Motor neuron (in vitro differentiated cells): ENCODE measurements at places on chromosomes 2 and 18.

GRCh38 chr2:17934721-17935120, 56.3 kb downstream of the KCNS3 start:
- no peak for ATAC-seq

- peak; percentile 24 for ATAC-seq
These were observed 21.7 kb upstream of the APCDD1 start for GRCh38 chr18:10432781-10433180.

GRCh38 chr18:8912348-8913326, 189.9 kb upstream of the NDUFV2 start:
- ATAC-seq, result peak; percentile 78

DNA sequence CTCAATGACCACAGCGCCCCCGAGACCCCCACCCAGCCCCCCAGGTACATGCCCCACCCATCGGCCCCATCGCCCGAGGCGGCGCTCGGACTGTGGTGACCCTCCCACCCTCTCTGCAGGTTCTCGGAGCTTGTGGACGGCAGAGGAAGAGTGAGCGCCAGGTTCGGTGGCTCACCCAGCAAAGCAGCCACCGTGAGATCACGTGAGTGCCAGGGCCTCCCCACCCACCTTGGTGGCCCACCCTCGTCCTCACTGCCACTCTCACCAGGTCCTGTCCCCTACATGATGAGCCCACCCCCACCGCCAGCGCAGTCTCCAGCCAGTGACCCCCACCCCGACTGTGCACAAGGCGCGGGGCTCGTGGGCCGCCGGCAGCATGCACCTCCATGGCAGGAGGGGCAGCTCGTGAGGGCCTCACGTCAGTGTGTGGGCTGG, 30.4 kb downstream of the MTERF4 start:
- no peak for ATAC-seq

DNA sequence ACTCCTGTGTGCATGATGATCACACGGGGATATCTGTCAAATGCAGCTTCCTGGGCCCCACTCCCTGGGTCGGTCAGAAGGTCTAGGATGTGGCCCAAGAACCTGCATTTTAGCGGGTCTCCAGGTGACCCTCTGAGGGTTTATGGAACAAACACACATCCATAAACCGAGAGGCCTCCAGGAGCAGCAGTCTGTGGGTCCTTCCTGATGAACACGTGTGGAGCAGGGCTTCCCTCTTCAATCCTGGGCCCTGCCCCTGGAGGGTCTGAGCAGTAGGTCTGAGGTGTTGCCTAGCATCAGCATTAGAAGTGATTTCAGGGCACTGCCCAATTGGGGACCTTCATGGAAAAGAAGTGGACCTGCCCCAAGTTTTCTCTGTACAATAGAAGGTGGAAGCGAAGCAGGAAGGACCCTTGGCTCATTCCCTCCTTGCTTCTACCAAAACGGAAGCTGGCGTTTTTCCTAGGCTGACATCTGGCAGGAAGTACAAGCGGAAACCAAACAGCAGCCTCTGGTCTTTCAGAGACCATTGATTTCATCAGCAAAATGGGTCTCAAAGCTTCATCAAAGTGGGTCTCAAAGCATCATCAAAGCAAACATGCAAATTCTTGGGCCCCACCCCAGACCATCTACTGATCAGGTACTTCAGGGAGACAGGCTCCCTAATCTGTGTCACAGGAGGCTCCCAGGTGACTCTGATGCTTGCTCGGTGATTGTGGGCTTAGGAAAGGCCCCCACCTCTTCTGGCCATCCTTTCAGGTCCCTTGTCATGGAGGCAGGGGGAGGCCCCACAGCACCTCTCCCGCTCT, 30.7 kb downstream of the INO80C start:
- ATAC-seq, result no peak

GRCh38 chr2:226581661-226582060, 218.0 kb downstream of the IRS1 start:
- ATAC-seq, result no peak

DNA sequence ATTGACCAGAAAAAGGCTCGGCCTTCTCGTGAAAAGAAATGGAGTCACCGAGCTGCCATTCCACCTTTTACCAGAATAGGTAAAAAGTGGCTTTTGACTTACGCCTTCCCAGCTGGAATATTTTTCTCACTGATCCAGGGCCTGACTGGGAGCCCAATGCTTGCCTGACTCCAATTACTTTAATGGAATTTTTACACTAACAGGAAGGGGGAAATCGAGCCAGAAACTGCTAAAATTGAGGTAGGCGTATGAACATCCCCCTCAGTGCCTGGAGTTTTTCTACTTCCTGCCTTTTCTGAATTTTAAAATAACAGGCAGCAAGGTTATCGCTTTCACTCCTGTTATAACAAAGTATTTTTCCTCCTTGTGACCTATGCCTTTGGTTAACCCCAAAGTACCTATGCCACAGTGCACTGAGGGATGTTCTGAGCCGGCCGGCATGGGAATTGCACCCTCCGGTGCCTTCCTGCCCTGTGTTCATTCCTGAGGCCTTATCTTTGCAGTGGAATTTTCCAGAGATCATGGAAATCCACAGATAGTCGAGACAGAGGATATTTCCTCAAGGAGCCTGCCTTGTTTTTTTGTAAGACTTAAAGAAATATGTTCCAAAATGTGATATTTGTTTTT, 18.3 kb upstream of the RPL31 start:
- ATAC-seq, result no peak

DNA sequence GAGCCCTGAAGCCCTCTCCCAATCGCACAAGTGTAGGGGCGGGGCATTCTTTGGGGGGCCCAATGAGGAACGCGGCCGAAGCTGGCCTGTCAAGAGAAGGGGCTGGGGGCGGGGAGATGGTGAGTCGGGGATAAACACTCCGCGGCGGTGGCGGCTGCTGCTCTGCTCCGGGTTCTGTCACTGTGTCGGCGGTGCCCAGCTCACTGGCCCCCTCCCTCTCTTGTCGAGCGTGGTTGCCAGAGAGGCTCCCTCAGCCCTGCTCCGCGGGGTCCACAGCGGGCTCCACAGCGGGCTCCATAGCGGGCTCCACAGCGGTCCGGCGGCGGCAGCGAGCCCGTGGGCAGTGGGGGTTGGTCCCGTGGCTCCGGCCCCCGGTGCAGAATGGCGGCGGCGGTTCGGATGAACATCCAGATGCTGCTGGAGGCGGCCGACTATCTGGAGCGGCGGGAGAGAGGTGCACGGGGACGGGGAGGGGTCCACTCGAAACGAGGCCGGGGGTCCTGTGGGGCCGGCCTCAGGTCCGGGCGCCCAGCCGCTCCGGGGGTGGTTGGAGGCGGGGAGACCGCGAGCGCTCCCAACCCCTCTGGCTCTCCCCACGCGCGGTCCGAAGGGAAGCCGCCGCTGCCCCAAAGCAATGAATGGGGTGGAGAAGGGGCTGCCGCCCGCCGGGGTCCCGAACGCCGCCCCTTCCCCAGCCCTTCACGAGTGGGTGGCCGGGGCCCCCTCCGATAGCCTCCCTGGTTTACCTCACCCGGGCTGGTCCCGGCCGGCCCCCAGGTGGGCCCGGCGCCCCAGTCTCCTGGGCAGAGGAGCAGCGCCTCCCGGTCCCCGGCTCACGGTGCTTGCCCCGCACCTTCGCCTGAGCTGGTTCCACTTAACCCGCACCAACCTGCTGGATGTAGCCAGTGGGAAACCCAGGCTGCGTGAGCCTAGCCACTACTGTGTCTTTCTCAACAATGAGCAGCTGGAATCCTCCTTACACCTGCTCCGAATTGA, at the start of gene MXD1:
TSS of gene MXD1 (plus strand) at position 160 of the 996 bp plus-strand sequence. CDS start at position 382, 222 bp downstream.
- ATAC-seq, result peak; percentile 0

GRCh38 chr2:37271376-37272067, 40.1 kb downstream of the NDUFAF7 start:
- no peak for ATAC-seq

- no peak for ATAC-seq
These were observed 3.5 kb downstream of the DUSP11 start for GRCh38 chr2:73776381-73776780.

DNA sequence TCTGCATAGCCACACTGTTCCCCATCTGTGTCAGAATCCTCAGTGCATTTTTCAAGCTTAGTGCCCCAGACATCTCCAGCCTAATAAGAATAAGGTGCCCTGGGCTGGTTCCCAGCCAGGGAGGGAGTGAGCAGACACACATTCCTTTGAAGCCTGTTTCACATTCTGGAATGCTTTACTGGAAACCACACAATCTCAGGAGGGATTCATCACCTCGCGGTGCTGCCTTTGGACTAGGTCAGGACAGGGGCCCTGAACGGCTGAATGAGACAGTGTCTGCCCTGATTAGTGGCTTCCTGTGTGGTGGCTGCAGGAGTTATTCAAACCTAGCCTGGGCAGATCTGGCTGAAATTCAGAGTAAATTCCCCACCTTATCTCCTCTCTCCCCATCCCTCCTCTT, 108.0 kb upstream of the LDAH start:
- no peak for ATAC-seq

DNA sequence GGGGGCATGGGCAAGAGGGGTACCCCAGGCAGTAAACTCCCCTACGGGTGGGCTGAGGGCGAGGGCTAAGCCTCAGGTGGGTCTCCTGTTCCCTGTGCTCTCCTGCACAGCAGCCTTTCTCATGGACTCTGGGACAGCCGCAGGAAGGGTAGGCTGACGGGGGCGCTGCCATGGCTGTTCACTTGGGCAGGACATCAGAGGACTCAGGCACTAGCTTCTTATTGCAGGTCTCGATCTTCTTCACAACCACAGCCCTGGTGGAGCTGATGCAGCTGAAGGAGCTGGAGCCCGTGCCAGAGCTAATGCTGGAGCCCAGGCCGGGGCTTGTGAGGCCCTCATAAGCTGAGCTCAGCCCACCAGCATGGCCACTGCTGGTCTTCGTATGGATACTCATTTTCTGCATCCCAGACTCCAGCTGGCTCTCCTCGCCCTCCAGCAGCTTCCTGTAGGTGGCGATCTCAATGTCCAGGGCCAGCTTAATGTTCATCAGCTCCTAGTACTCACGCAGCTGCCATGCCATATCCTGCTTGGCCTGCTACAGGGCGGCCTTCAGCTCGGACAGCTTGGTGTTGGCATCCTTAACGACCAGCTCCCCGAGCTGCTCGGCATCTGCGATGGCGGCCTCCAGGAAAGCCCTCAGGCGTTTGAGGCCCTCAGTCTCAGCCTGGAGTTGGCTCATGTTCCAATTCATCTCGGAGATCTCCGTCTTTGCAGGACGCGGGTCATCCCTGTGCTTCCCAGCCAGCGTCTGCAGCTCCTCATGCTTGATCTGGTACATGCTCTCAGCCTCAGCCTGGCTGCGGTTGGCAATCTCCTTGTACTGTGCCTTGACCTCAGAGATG, 359.8 kb upstream of the SETBP1 start:
- no peak for ATAC-seq

DNA sequence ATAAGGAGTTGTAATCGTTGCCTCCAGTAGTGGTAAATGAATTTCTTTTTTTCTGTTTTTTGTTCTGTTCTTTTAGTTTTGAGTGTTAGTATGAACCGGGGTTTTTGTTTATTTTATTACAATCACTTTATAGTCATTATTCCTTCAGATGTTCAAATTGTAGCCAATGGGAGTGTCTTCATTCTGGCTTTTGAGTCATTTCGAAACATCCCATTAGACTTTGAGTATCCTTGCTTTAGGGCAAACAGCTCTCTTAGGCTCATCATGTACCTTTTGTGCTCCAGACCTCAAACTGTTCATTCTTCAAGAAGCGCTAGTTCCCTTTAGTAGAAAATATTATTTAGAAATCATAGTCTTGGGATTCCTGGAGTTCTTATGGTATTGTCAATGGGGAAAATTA, 54.2 kb upstream of the PAX3 start:
- ATAC-seq, result no peak

GRCh38 chr2:144459937-144460336, 60.0 kb downstream of the ZEB2 start:
- ATAC-seq, result no peak

- no peak for ATAC-seq
These were observed 30.5 kb downstream of the LRP1B start for GRCh38 chr2:142100139-142100873.

- no peak for ATAC-seq
These were observed 1.1 kb upstream of the CIDEA start for GRCh38 chr18:12253027-12253426.

DNA sequence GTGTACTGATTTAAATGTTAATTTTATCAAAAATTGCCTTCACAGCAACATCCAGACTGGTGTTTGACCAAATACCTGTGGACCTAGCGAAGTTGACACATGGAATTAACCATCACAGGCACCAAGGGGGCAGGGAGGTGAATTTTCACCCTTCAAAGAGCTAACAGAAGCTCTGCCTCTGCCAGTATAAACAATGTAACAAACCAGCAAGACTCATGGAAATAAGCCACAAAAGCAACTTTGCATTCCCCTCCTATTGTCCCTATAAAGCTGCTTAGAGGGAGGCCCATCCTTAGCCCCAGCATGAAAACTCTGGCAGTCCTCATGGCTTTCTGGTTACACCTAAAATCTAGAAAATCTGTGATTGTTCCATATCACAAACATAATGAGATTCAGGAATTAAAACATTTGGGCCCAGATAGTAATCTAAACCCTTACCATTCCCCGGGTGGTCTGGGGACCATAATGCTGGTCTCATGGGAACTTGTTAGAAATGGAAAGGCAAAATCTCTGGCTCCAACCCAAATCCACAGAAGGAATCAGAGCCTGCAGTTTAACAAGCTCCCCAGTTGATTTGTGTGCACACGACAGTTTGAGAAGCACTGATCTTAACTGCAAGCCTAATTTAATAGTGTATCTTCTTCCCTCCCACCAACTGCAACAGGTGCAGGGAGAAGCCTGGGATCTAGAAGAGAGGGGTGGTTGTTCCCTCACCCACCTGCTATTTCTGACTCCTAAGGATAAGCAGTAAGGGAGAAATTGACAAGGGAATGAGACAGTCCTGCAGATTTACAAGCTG, 23.1 kb downstream of the SERPINB11 start:
- no peak for ATAC-seq

GRCh38 chr2:165953306-165953654, 296 bp downstream of the TTC21B start:
- peak; percentile 66 for ATAC-seq

GRCh38 chr2:48984922-48985321, 169.4 kb downstream of the FSHR start:
- no peak for ATAC-seq

DNA sequence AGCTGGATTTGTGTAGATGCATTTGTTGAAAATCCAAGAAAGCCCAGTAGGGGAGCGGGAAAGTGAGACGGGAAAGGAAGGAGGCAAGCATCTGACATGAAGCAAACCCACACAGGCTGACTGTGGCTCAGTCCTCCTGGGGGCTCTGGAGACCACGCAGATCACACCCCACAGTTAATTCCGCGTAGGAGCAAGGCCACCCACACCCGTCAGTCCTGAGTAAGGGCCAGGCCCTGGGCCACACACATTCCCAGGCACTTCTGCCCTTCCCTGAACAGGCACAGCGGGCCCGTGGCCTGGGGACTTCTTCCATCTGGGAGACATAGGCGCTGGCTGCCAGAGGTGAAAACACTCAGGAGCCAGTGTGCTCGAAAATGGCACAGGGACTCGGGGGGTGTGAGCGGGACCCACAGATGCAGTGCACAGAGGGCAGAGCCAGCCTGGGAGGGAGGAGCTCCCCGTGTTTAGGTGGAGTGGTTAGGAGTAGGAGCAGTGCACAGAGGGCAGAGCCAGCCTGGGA, 19.4 kb upstream of the PRLH start:
- no peak for ATAC-seq
